Frontal cortex (tissue), 4 donors: ENCODE measurements at places on chromosomes 16 and 17.

DNA sequence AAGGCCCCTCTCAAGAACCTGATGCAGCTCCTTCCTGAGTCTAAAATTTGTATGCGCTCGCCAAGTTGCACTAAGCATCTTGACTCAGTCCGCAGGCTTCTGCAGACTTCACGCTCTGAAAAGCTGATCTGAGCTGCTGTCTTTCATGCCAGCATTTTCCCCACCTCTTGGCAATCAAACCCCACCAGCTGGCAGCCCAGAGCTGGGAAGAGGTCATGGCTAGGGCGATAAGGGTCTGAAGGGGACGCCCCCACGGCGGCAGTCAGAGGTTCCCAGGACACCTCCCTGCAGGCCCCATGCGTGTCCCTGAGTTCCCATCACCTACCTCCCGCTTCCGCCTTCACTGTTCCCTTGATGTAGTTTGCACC, 5.1 kb upstream of the UNC13D start:
- no peak for DNase-seq

GRCh38 chr16:51231702-51232101, 80.6 kb upstream of the SALL1 start:
- DNase-seq = no peak

DNA sequence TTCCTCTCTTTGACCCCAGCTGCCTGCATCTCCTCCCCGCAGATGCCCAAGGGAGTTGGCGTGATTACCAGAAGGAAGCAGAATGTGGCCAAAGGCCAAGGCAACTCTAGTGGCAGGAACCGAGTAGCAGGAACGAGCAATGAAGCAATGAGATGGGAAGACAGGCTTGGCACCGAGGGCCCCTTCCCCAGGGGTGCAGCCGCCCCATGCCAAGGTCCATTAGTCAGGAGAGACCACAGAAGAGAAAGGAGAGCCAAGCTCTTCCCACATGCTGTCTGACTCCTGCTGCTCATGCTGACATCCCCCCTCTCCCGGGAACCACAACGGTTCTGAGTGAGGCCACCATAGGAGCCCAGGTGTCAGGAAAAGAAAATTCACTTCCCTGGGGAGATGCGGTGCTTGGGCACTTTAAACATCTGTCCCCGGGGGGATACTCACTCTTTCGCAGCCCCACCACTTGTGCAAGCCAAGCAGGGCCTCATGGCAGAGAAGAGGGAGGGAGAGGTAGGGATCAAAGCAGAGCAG, 67.4 kb downstream of the MYO18A start:
- no peak for DNase-seq

DNA sequence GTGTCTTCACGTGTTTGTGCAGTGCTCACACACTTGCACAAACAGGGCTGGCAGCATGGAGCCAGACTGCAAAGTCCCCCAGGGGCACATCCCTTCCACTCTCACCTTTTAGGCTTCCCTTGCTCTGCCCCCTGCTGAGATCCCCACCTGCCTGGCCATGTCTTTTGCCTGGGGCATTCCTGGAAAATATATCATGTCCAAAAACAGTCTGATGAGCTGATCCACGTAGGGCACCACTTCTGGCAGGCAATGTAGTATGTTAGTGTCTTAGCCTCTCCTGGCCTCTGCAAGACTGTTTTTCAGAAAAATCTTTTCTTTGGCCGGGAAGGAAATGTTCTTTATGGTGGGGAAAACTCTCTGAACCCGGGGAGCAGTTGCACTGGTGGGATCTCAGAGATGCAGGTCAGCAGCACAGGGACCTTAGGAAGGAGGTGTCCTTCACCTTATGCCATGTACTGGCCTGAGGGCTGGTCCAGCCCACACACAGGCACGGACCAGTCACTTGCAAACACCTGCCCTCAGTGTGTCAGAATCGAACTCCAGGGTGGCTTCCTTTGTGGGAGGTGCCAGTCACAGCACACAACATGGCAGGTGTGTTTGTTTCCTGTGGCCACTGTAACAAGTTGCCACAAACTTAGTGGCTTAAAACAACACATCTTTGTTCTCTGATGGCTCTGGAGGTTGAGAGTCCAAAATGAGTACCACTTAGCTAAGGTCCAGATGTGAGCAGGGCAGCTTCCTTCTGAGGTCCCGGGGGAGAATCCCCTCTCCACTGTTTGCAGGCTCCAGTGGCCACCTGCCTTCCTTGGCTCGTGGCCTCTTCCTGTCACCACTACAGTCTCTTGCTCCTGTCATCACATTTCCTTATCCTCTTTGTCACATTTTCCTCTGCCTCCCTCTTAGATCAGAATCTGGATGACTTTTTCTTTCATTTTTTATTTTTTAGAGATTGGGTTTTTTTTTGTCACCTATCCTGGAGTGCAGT, 46.6 kb downstream of the MPRIP start:
- no peak for DNase-seq

- DNase-seq = no peak
These were observed 316.6 kb downstream of the SLC39A11 start for GRCh38 chr17:72775919-72776318.

GRCh38 chr16:49355933-49356665, 17.5 kb upstream of the C16orf78 start:
- DNase-seq = no peak

GRCh38 chr17:887551-888209, 91.9 kb downstream of the NXN start:
- no peak for DNase-seq

DNA sequence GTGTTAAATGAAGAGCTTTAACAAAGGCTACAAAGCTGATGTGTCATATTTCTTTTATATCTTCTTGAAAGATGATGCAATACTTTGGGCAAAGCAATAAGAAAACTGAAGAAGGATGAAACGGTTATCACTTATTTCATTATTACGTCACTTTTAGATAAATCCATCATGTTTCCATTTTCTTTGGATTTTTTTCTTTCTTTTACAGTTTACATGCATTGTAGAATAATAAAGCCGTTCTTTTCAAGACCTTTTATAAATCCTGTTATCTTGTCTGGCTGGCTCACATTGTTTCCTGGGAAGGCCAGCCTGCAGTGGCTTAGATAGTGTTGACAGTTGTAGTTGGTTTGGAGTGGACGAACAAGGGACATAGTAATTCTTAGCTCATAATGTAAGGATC, 28.9 kb downstream of the TANC2 start:
- DNase-seq = no peak

GRCh38 chr17:39051001-39051585, 83.9 kb upstream of the FBXO47 start:
- DNase-seq = no peak

DNA sequence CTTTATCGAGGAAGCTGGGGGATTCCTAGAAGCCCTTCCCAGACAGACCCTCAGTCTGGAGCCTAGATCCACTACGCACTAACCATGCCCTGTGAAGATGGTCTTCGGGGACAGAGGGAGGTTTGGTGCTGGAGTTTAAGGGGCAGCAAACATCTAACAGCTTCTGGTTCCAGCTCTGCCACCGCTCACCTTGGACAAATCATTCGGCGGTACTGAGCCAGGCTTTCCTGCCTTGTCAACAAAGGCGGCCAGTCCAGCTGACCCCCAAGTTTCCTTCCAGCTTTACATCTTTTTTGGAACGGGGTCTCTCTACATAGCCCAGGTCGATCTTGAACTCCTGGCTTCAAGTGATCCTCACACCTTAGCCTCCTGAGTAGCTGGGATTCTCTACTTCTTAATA, 369 bp upstream of the GJD3 start:
- DNase-seq = no peak

DNA sequence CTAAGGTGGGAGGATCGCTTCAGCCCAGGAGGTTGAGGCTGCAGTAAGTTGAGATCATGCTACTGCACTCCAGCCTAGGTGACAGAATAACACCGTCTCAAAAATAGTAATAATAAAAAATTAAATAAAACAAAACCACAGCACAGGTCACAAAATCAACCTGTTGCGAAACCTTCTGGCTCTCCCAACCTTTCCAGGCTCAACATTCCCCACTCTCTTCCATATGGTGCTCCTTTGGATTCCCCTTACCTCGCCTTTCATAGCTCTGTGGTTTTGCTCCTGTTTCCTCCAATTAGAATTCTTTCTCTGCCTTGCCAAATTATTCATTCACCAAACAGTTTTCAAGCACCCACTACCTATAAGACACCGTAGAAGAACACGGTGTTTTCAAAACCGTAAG, 4.7 kb downstream of the ZDHHC7 start:
- no peak for DNase-seq

DNA sequence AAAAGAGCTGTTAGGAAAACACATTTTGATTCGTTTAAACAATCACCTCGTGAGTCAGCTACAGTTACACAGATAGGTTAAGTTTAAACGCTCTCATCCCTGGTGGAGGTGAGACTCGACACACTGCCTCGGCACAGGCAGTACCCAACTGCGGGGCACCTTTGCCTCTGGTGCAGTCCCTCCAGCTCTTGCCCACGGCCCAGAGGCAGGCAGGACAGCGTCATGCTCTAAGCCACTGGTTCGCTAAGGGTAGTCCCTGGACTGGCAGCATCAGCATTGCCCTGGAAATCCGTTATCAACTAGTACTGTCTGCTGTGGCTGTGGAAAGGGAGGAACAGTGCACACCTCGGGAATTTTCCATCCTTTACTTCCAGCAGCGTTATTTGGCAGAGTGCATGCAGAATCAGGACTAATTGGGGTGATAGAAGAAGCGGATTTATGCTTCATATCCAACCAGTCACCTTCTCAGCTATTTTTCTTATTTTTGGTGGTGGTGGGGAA, 3.7 kb upstream of the PIK3R6 start:
- no peak for DNase-seq

DNA sequence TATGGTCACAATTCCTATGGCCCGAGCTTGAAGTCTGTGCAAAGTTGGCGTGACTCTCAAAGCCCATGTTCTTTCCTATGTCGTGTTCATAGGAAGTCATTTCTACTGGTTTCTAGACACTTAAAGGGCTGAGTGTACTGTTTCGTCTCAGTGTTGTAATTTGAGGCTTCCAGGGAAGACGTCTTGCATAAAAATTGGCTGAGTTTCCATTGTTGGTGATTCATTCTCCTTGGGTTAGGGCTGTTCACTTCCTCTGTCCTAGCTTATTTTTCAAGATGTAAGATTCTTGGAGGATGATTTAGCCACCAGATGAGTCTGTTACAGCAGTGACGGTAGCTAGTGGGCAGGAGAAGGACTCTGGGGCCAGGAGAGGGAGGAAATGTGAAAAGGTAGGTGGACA, 43.1 kb downstream of the PIK3R5 start:
- no peak for DNase-seq

GRCh38 chr17:34776456-34777443, 184.5 kb downstream of the CCT6B start:
- no peak for DNase-seq

DNA sequence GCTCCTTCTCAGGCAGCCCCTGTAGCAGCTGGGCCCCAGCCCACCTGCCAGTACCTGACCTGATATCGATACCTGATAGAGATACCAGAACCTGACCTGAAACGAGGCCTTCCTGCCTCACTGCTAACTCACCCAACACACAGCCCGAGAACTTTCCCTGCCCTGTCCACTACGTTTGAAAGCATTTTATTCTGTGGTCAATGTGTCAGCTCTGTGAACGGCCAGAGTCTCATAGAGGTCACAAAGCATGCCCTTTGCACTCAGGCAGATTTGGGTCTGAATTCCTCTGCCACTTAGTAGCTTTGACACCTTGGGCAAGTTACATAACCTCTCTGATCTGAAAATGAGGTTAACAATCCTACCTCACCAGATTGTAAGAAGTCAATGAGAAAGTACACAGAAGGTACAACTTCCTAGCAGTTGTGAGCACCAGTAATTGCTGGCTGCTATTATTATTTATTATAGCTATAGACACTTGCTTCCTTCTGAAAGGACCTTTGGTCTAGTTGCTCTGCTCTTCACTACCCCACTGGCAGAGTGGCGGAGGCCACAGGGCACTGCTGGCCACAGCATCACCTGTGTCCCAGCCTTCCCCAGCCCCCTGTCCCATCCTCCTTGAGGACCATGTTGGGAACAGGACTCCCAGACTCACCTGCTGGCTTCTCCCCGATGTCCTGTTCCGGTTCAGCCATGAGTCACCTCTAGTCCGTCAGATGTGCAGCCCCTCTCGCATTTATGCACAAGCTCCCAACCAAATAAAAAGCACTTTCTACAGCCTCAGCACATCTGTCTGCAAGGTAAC, 895 bp downstream of the ANKRD40CL start:
- DNase-seq = no peak

DNA sequence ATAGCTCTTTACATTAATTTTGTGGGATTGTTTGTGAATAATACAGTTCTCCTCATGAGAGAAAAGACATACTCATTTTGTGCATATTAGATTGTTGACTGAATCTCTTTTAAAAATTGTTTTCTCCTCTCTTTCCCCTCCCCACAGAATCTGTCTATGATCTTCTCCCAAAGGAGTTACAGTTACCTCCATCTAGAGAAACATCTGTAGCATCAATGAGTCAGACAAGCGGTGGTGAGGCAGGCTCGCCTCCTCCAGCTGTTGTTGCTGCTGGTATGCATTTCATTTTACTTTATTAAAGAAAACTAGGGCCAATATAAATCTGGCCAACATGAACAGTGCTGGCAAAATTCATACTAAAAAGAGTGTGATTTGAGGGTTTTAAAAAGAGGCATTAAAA, 60.5 kb downstream of the NFAT5 start:
- DNase-seq = no peak

DNA sequence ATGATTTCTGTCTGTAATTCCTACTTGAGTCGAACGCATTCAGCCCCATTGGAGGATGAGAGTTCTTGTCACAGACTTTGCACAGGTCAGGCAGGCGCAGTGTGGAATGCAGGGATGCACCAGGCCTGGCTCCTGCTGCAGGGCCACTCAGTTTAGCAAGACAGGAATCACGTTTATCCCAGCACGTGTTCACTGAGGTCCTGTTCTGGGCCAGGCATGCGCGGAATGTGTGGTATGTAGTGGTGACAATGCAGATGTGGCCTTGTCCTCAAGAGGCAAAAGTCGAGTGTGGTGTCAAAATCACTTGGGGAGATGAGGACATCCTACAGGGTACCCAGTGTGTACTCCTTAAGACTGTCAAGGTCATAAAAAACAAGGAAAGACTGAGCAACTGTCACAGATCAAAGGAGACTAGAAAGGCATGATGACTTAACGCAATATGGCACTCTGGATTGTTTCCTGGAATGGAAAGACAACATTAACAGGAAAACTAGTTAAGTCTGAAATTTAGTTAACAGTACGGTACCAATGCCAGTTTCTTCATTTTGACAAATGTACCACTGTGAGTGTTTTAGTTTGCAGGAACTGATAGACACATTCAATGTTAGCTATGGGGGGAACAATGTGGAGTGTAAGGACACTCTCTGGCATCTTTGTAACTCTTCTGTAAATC, 121.5 kb upstream of the ADAMTS18 start:
- no peak for DNase-seq
